Upper lobe of left lung (tissue), 6 donors: ENCODE measurements at places on chromosomes 11 and 22.
A peak's percentile ranks its signal among the peaks of the same experiment; 100 is the strongest.

- no peak overlapping the region for H3K4me3 ChIP-seq
- no peaks in the 10 kb centered on the region for H3K4me1 ChIP-seq
- no peak for DNase-seq
- no peak overlapping the region for H3K27ac ChIP-seq
These were observed 84.8 kb upstream of the HTATIP2 start for GRCh38 chr11:20278727-20279126.

GRCh38 chr11:128240546-128240945 is 346.8 kb downstream of the ETS1 start:
- no peaks in the 10 kb centered on the region for H3K27me3 ChIP-seq
- H3K27ac ChIP-seq = no peak overlapping the region
- no peaks in the 10 kb centered on the region for H3K36me3 ChIP-seq
- no peak overlapping the region for H3K4me3 ChIP-seq
- no peak for DNase-seq

DNA sequence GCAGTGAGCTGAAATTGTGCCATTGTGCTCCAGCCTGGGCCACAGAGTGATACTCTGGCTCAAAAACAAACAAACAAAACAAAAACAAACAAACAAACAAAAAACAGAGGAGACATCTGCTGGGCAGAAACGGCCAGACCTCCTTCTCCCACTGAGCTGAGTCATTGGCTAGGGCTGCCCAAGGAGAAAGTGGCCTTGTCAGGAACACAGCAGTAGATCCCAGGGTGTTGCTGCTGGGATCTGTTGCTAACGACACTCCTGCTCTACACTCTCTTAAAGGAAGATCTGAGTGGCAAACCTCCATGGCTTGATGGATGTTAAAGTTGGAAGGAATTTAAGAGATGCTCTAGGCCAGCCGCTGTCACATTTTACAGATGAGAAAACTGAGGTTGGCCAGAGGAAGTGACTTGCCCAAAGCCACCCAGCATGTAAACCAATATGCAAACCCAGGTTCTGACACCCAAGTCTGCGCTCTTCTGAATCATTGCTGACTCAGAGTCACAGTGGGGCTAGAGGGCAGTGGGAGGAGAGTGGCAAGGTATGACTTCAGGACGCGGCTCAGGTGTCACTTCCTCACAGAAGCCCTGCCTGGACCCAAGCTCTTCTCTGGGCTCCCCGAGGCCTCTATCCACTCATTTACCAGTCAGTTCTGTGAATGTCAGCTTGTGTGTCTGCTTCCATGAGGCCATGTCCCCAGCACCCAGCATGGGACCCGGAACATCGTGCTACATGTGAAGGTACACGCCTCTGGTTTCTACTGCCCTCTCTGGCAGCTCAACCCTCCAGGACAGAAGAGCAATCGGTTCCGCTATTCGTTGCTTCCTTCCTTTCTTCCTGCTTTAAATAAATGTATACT is 11.3 kb upstream of the GDPD5 start:
- no peak for DNase-seq
- no peak overlapping the region for H3K27ac ChIP-seq
- no peaks in the 10 kb centered on the region for H3K36me3 ChIP-seq
- H3K4me1 ChIP-seq = peaks cover 8% of the 10 kb centered on the region

- peak overlapping the region; percentile 99 for H3K27ac ChIP-seq
- H3K36me3 ChIP-seq = no peaks in the 10 kb centered on the region
- DNase-seq = no peak
- peak overlapping the region; percentile 85 for H3K4me3 ChIP-seq
- H3K27me3 ChIP-seq = no peaks in the 10 kb centered on the region
- H3K4me1 ChIP-seq = peaks cover 82% of the 10 kb centered on the region
These were observed 2.7 kb downstream of the AHNAK start for GRCh38 chr11:62543680-62544444.

DNA sequence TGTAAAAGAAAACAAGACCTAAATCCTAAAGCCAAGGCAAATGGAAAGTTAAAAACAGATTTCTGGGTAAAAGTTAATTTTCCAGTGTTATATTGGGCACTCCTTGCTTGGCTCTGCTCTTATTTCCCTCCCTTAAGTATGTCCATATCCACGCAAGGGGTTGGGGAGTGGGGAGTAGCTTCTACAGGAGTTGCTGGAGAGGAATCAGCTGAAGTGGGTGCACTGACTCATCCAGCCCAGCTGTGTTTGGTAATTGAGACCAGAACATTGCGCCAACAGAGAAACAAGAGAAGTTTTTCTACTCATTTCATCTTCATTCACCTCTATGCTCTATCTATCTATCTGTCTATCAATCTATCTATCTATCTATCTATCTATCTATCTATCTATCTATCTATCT is 298.4 kb upstream of the PDGFD start:
- H3K4me3 ChIP-seq = no peak overlapping the region
- H3K36me3 ChIP-seq = no peaks in the 10 kb centered on the region
- no peaks in the 10 kb centered on the region for H3K4me1 ChIP-seq
- no peak for DNase-seq

DNA sequence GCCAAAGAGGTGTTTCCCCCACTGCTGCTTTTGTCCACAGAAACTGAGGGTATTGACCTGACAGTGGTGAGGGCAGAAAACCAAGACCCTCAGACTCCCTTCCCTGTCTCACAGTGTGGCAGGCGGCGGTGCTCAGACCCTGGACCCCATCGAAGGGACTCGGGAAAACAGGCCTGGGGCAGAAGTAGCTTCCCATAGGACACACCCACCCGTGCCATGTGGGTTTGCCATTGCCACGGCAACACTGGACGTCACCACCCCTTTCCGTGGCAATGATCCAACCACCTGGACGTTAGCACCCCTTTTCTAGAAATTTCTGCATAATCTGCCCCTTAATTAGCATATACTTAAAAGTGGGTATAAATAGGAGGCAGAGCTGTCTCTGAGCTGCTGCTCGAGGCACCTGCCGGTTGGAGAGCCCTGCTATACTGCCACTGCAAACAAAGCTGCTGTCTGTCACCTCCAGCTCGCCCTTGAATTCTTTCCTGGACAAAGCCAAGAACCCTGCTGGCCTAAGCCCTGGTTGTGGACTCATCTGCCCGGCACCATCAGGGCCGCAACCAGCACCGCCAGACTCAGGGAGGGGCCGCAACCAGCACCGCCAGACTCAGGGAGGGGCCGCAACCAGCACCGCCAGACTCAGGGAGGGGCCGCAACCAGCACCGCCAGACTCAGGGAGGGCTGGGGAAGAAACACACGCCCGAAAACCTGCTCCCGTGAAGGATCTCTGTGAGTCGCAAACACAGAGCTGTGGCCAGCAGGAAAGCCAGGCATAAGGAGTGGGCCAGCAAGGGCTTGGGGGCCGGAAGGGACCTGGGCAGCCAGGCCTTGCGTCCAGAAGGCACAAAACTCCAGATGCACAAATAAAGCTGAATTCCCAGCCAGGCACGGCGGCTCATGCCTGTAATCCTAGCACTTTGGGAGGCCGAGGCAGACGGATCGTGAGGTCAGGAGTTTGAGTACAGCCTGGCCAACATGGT is 10.4 kb downstream of the MLC1 start:
- no peak for DNase-seq
- no peaks in the 10 kb centered on the region for H3K4me1 ChIP-seq
- no peaks in the 10 kb centered on the region for H3K36me3 ChIP-seq
- H3K27me3 ChIP-seq = no peaks in the 10 kb centered on the region
- H3K4me3 ChIP-seq = no peak overlapping the region

DNA sequence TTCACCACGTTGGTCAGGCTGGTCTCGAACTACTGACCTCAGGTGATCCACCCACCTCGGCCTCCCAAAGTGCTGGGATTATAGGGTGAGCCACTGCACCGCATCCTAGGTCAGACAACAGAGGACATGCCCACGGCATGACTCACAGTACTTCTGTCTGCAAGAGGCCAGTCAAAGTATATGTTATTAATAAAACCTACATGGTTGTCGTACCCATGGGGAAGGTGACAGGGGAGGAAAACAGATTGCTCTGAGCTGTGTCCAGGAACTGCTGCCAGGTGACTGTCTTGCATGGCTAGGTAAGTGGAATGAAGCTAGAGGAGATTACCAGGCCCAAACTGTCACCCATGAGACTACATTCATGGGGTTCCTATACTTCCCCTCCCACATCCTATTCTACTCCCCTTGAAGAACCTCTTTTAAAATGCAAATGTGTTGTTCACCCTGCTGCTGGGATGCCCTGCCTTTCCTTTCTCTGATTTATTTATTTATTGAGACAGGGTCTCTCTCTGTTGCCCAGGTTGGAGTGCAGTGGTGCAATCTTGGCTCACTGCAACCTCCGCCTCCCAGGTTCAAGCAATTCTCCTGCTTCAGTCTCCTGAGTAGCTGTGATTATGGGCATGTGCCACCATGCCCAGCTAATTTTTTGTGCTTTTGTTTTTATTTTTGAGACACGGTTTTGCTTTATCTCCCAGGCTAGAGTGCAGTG is 2.0 kb upstream of the NLRX1 start:
- H3K27ac ChIP-seq = no peak overlapping the region
- peaks cover 7% of the 10 kb centered on the region for H3K4me1 ChIP-seq
- H3K36me3 ChIP-seq = no peaks in the 10 kb centered on the region
- no peak for DNase-seq
- H3K4me3 ChIP-seq = no peak overlapping the region
- no peaks in the 10 kb centered on the region for H3K27me3 ChIP-seq

GRCh38 chr22:32574411-32574810 is 99.8 kb downstream of the FBXO7 start:
- no peak overlapping the region for H3K4me3 ChIP-seq
- no peaks in the 10 kb centered on the region for H3K36me3 ChIP-seq
- H3K27ac ChIP-seq = no peak overlapping the region

DNA sequence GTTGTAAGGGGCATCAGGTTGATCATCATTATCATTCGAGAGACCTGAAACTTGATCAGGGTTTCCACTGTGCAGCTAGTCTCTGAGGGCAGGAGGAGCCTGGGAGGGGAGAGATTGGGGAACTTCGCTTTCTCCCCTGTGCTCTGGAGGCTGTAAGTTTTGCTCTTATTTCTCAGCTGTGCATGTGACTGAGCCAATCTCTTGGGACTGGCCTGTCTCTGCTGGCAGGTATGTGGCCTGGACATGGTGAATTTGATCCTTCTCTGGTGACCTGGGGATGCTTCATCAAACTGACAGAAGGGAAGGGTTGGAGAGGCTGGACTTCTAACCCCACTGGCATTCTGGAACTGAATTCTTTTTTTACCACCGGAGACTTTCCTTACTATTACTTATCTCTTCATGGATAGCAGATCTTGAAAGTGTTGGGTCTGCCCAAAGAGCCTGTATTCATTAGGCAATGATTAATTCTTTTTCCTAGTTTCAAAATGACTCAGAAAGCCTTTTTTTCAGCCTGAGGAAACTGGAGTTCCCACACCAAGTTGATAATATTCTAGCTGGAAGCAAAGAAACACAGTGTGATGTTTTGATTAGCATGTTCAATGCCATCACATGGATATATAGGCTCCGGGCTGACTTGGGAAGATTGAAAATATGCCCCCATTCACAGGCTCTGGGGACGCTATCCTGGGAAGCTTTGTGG is 36.5 kb downstream of the TSPAN18 start:
- no peaks in the 10 kb centered on the region for H3K36me3 ChIP-seq
- no peaks in the 10 kb centered on the region for H3K27me3 ChIP-seq

GRCh38 chr11:2584812-2585565 is 114.8 kb downstream of the KCNQ1OT1 start:
- no peak overlapping the region for H3K4me3 ChIP-seq
- peaks cover 10% of the 10 kb centered on the region for H3K36me3 ChIP-seq
- no peaks in the 10 kb centered on the region for H3K4me1 ChIP-seq
- DNase-seq = peak; percentile 53
- no peaks in the 10 kb centered on the region for H3K27me3 ChIP-seq

GRCh38 chr11:131486100-131486499 is 115.7 kb downstream of the NTM start:
- no peak overlapping the region for H3K4me3 ChIP-seq
- no peaks in the 10 kb centered on the region for H3K27me3 ChIP-seq
- no peak overlapping the region for H3K27ac ChIP-seq
- H3K4me1 ChIP-seq = no peaks in the 10 kb centered on the region
- no peak for DNase-seq

GRCh38 chr22:44413211-44413610 is 84.8 kb downstream of the RTL6 start:
- H3K36me3 ChIP-seq = no peaks in the 10 kb centered on the region
- H3K4me1 ChIP-seq = no peaks in the 10 kb centered on the region
- DNase-seq = no peak
- no peaks in the 10 kb centered on the region for H3K27me3 ChIP-seq
- H3K4me3 ChIP-seq = no peak overlapping the region

- peaks cover 2% of the 10 kb centered on the region for H3K4me1 ChIP-seq
- no peaks in the 10 kb centered on the region for H3K36me3 ChIP-seq
- H3K4me3 ChIP-seq = no peak overlapping the region
- no peak overlapping the region for H3K27ac ChIP-seq
- H3K27me3 ChIP-seq = no peaks in the 10 kb centered on the region
- DNase-seq = no peak
These were observed 10.2 kb upstream of the AMPD3 start for GRCh38 chr11:10444725-10445315.

GRCh38 chr11:126159719-126160344 is 51.6 kb downstream of the RPUSD4 start:
- H3K36me3 ChIP-seq = no peaks in the 10 kb centered on the region
- no peak overlapping the region for H3K4me3 ChIP-seq
- no peaks in the 10 kb centered on the region for H3K4me1 ChIP-seq

GRCh38 chr11:33172996-33173395 is 11.7 kb upstream of the CSTF3 start:
- no peaks in the 10 kb centered on the region for H3K4me1 ChIP-seq
- no peak overlapping the region for H3K4me3 ChIP-seq
- no peak overlapping the region for H3K27ac ChIP-seq

DNA sequence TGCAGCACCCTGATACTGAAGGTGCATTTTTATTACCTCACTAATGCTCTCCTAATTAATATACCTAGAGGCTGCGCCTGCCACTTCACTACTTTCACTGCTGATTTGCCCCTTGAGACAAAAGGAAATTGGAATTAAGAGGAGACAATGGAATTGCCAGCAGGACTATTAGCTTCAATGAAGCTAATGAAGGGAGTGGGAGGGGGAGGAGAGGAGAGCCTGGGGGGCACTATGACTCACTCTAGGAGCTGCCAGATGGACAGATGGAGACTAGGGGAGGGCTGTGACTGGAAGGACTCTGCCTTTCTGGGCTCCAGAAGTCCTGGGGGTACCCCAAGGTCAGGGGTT is 102.8 kb upstream of the DRD2 start:
- no peaks in the 10 kb centered on the region for H3K27me3 ChIP-seq
- no peak overlapping the region for H3K27ac ChIP-seq
- no peaks in the 10 kb centered on the region for H3K36me3 ChIP-seq
- no peaks in the 10 kb centered on the region for H3K4me1 ChIP-seq
- no peak for DNase-seq
- no peak overlapping the region for H3K4me3 ChIP-seq

DNA sequence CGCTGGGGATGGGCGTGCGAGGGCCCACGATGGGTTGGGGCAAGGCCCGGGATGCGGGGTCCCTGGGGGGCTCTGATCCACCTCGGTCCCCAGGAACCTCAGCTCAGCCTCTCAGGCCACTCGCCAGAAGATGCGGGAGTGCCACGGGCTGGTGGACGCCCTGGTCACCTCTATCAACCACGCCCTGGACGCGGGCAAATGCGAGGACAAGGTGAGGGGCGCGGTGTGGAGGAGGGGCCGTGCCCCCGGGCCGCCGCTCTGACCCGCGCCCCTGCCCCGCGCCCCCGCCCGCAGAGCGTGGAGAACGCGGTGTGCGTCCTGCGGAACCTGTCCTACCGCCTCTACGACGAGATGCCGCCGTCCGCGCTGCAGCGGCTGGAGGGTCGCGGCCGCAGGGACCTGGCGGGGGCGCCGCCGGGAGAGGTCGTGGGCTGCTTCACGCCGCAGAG is 6.3 kb downstream of the PKP3 start:
- H3K36me3 ChIP-seq = peaks cover 18% of the 10 kb centered on the region
- H3K27me3 ChIP-seq = no peaks in the 10 kb centered on the region
- no peak for DNase-seq
- H3K4me1 ChIP-seq = peaks cover 7% of the 10 kb centered on the region
